ENCODE measurements at places on chromosomes 11 and 22.

DNA sequence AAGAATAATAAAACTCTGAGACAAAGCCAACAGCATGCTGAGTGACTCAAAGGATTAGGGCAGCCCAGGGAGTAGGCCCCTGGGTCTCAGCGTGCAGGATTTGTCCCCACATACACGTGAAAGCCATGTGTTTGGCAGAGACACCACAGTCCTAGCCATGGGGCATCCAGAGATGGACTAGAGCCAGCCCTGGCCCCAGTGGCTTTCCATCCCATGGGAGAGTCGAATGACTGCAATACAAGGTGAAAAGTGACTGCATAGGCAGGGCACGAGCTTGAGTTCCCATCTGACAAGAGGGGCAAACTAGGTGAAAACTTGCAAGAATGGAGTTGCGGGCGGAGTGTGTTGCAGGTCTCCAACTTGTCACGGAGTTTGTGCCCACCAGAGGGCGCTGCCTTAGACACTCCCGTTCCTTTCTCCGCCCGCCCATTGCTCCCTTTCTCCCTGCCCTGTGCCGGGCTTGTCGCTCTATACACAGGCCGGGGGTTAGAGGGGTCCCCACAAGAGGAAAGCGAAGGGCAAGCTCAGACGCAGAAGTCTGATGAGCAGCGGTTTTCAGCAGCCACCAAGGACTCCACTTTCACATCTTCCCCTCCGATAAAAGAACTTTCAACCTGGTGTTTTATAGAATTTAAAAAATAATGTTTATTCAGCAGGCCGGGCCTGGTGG is 24.2 kb downstream of the TSKU start:
- DNase-seq = peak; percentile 92

- no peak for DNase-seq
Measured at GRCh38 chr22:40153705-40154104, 24.0 kb upstream of the TNRC6B start.

- no peak for DNase-seq
Measured at GRCh38 chr11:102414559-102414958, 38.0 kb downstream of the TMEM123 start.

GRCh38 chr11:96054870-96055705 is 131.2 kb upstream of the MTMR2 start:
- DNase-seq = peak; percentile 76

- no peak for DNase-seq
Measured at GRCh38 chr11:22479208-22479607, 141.0 kb downstream of the SLC17A6 start.

DNA sequence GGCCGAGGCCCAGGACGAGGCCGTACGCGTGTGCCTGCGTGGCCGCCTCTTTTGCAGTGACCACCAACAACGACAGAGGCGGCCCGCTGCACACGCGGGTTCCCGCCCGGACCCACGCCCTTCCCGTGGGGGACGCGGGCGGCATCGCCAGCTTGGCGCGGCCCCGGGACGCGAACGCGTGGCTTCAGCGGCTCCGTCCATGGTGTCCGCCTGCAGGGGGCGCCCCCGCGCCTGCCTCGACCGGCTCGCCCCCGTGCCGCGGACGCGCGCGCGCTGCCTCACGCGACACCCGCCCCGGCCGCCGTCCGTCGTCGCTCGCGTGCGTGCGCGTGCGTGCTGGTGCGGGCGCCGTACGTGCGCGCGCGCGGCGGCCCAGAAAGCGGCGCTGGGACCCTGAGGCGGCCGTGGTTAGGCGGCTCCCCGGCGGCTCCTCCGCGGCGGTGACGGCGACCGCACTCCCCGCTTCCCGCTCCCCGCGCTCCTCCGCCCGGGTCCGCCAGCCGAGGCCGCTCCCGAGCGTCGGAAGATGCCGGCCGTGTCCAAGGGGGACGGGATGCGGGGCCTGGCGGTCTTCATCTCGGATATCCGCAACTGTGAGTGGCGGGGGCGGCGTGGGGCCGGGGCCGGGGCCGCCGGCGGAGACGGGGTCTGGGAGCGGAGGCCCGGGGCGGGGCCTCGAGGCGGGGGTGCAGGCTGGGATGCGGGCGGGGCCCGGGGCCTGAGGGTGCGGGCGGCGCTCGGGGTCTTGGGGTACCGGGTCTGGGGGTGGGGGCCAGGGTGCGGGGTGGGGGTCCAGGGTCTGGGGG is at the start of gene AP2A2:
AP2A2 (plus strand) TSS at position 375 of the 806 bp plus-strand sequence; CDS start at position 527, 152 bp downstream.
- peak; percentile 97 for DNase-seq

GRCh38 chr11:8692417-8692816 is 9.8 kb downstream of the RPL27A start:
- no peak for DNase-seq

- no peak for DNase-seq
Measured at GRCh38 chr11:100560606-100561005, 126.5 kb upstream of the ARHGAP42 start.

DNA sequence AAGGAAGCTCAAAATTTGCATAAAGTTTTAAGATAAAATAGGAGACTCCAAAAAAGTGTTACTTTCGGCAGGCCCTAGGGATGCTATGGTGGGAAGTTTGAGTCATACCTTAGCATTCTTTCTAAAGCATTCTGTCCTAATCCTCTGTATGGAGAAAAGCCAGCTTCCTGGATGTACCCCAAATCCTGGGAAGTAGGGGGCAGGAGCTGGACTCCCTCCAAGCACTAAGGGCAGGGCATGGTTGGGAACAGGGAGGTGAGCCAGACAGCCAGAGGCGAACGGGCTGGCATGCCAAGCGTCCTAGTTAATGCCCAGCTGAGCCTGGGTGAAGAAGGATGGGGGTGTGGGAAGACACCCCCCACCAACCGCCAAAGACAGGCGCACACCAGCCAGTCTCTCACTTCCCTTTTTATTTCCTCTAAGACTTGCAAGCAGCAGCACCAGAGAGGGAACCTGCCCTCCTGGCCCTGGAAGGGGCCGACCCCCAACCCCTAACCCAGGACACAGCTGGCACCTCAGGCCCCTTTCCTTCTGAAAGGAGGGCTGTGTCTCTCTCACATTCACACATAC is 23.9 kb downstream of the RTN4RL2 start:
- DNase-seq = peak; percentile 66

DNA sequence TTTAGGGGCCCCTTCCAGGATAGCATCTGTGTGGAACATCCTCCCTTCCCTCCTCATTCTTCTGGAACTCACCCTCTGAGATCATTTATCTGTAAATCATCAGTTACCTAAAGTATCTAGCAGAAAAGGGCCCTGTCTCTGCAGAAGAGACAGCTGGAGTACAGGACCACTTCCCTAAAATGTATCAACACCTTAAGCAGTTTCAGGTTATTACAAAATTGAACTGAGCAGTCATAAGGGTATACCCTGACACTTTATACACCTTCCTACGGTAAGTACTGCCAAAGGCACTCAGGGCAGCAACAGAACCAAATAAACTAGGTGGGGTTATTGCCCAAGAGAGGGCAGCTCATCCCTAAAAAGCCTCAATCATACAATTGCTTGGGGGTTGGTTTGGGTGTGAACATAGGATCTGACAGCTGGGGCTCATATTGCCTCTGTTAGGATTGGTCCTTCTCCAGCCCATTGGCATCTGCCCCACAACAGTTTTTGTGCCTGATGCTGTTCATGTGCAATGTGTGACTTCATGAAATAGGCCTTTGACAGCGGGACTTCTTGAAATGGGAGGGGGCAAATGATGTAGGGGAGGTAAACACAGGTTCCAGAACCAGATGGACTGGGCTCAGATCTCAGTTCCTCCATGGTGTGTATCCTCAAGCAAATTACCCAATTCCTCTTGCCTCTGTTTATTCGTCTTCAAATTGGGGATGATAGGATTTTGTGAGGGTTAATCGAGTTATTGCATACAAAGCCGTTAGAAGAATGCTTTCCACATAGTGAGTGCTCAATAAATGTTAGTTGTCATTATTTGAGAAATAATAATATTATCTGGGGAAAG is 2.9 kb downstream of the POU2AF3 start:
- DNase-seq = peak; percentile 81

DNA sequence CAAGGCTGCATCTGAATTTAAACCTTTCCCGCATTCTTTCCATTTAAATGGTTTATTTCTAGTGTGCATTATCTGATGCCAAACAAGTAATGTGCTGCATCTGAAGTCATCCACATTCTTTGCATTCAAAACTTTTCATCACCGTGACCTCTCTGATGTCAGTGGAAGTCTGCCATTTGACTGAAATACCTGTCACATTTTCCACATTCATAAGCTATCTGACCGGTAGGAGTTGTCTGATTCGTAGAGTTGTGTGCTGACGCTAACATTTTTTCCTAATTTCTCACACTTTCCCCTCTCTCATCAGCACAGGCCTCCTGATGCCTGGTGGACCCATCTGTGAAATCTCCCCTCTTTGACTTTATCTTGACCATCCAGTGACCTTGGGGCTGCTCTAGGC is 79.9 kb upstream of the BARX2 start:
- DNase-seq = no peak

- no peak for DNase-seq
Measured at GRCh38 chr11:2399488-2400068, 972 bp upstream of the TSSC4 start.

- no peak for DNase-seq
Measured at GRCh38 chr22:37290737-37291136, 8.4 kb downstream of the CYTH4 start.

DNA sequence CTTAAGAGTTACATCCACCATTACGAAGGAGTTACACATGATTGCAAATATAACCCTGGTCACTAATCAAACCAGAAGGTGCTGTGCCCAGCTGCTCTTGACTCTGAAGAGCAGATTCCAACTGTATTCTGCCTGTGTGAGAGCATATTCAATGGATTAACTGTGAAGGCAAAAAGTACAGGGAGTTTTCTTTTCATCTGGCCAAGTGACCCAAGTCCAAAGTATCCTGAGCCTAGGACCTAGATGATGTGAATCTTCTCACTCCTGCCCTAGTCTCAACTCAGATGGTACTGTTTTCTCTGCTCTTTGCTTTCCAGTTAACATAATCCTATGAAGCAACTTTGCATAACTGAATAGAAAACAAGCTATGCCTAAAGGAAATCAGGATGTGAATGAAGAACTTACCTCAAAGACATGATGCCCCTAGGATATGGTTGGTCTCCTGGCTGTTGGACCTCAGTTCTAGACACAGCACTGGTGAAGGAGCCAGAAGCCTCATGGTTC is 105.9 kb downstream of the C11orf58 start:
- no peak for DNase-seq

DNA sequence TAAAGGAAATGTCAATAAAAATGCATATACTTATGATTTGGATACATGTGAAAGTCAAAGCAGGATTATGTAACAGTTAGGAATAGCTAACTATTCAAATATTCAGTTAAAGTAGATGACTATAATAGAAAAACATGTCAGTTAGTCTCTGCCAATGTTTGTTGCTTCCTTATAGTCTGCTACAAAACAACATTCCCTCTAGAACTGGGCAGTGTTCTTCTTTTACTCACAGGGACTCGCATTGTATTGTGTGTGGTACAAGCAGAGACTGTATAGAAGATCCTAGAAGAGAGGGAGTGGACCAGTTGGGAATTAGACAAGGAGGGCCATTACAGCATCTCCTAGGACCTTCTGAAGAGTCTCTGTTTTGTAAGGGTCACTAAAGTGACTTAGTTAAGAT is 10.6 kb downstream of the ACAT1 start:
- DNase-seq = no peak

- DNase-seq = no peak
Measured at GRCh38 chr22:39719559-39720450, 149.3 kb downstream of the CACNA1I start.

DNA sequence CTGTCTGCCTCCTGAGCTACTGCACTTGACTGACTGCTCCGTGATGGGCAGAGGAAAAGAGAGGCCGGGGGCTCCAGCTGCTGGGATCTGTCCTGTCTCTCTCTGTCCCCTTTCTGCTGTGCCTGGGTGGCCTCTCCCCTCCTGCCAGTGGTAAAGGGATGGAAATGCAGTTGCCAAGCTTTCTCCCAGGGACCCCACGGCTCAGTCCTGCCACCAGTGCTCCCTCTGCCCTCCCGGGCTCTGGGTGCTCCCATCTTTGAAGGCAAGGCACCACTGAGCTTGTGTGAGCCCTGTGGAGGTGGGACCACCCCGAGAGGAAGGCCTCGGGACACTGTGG is 32.0 kb downstream of the NADSYN1 start:
- DNase-seq = no peak

GRCh38 chr11:40302669-40303068 is 1156.8 kb downstream of the LRRC4C start:
- DNase-seq = no peak

GRCh38 chr11:44824300-44824704 is 97.5 kb downstream of the TSPAN18 start:
- DNase-seq = no peak

- no peak for DNase-seq
Measured at GRCh38 chr11:112611771-112612170, 349.4 kb upstream of the NCAM1 start.

DNA sequence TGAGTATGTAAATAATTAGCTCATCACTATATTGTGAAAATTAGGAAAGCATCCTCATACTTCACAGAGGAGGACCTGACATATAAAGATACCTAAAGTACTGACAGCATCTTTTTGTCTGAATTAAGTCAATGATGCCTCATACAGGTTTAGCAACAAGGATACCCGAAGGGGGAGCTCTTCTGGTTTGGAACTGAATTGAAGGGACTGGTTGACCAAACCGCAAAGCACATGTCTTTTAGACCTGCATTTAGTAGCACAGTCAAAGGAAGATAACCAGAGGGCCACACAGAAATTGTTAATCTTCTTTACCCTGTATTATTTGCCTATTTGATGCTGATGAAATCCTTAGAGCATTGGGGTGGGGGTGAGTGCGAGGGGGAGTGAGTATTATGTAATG is 12.9 kb upstream of the WT1 start:
- DNase-seq = peak; percentile 82

Data from Karpas-422 (cell line).